ENCODE measurements at places on chromosomes 4 and X. TPM values are rescaled to one million over a fixed set of nuclear protein-coding genes. Genes with fewer than 3 reads are reported as not detected.

The CLDN22 gene
- polyA plus RNA-seq = not detected

The SUPT20HL2 gene
- polyA plus RNA-seq = not detected

The PCYT1B gene
- polyA plus RNA-seq = 0.01 TPM

The CCNB3 gene
- polyA plus RNA-seq = 1.4 TPM

The FAM9B gene
- polyA plus RNA-seq = not detected

The SYN1 gene
- polyA plus RNA-seq = 2.4 TPM

The AFM gene
- polyA plus RNA-seq = not detected

The FGF16 gene
- polyA plus RNA-seq = 0.05 TPM

The NOX1 gene
- polyA plus RNA-seq = not detected

The NLGN4X gene
- 0.12 TPM for polyA plus RNA-seq

The TRIM61 gene
- not detected for polyA plus RNA-seq

The NXF3 gene
- polyA plus RNA-seq = 0.12 TPM

The PGAM4 gene
- polyA plus RNA-seq = 0.04 TPM
